Activated effector memory CD4-positive, alpha-beta T cell treated with Interleukin-2 at 50 U/mL for 16 hours (primary cell): ENCODE measurements at places on chromosomes 11 and 22.

DNA sequence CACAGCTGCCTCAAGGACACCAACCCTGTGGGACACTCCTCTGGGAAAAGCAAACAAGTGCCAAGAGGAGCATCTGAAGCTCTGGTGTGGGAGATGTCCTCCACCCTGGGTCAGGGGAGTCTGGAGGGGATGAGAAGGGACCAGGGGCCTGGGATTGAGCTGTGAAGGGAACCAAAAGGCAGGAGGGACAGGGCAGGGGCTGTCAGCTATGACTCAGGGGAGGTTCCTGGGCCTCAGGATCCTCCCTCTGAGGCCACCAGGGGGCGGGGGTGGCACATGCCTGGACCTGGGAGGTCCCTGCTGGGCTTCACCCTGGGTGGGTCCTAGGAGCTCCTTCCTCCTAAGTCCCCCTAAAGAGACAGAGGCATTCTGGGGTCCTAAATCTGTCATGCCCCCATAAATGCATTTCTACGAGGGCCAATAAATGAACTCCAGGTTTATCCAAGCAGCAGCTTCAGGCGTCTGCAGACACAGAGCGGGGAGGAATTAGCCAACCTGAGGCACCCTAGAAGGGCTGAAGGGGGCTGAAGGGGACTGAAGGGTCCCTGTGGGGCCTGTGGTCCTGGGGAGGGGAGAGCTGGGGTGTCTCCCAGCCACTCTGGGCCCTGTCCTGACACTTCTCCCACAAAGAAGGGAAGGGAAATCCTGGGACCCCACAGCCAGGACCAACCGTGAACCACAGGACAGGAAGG is 31.9 kb upstream of the IGLL5 start:
- DNase-seq = no peak

DNA sequence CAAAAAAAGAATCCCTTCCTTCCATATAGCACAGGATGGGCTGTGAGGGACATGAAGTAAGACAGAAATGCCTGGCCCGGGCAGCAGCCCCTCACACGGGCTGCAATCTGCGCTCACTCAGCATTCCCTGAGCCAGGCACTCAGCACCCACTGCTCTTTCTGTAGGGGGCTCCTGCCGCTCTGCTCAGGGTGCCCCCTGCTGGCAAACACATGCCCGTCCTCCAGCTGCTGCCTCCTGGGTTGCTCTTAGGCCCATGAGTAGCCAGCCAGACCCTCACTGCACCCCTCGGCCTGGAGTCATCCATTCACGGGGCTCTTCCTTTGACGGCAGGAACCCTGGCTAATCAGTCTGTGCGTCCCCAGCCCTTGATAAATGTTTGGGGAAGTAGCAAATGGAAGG is 6.9 kb downstream of the MCAT start:
- no peak for DNase-seq

GRCh38 chr11:116242006-116242405 is 530.8 kb downstream of the BUD13 start:
- DNase-seq = no peak

DNA sequence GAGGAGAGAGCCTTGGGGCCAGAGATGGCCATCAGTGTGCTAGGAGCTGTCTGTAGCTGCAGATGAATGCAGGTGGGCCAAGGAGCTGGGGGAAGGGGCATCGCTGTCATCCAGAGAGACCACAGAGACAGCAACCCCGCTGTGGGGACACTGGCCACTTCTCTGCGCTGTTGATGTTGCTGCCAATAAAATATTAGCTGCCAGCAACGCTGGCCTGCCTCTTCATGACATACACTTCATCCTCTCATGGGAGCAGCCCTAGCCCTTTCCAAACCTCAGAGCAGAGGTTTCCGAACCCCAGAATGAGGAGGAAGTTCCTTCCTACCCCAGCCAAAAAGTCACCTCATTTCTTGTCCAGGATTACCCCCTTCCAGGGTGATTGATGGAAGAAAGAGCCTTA is 106.2 kb downstream of the PARVA start:
- DNase-seq = no peak

DNA sequence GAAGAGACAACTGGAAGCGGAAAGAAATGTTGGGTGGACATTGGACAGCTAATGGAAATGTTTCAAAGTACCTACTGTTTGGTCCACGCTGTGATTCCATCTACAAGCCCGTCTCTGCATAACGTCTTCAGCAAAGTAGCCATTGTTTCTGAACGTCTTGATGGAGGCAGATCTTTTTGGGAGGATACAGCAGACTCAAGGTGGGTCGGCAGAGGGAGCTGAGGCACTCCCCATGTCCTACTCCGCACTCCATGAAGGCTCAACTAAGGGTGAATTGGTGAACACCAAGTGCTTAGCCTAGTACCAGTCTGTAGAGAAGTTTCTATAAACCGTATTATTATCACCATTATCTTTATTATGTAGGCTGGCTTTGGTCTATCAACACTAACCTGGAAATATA is 45.8 kb downstream of the PRR5L start:
- DNase-seq = no peak

- no peak for DNase-seq
These were observed 12.6 kb downstream of the SYT13 start for GRCh38 chr11:45273509-45273908.

DNA sequence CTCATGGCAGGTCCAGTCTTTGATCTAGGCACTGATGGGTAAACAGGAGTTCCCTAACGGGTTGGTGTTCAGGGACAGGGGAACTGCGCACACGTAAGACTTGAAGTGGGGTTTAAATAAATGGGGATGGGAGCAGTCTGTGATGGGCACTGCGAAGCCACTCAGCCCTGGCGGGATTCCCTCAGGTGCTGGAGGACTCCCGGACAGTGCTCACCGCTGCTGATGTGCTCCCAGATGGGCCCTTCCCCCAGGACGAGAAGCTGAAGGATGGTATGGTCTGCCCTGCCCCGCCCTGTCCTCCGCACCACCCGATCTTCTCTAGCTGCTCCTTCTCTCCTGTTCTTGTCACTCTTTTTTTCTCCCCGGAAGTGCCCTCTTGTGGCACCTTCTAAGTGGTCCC is 9.5 kb downstream of the CCDC134 start:
- DNase-seq = no peak

GRCh38 chr11:122745111-122745510 is 89.6 kb downstream of the UBASH3B start:
- no peak for DNase-seq

DNA sequence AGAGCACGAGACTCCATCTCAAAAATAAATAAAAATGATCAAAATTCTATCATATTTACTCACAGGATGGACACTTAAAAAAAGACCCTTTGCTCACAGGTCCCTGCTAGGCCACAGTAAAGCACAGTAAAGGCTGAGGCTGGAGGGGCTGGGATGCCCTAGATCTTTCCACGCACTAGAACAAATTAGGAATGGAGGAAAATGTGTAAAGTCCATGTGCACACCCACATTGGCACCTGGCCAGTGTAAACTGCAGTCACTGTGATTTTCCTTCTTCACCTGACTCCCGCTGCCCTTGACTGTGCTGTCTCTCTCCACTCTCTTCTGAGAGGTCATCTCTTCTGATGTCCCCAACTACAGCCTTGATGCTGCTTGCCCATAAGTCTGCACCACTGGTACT is 195.5 kb downstream of the EFCAB6 start:
- no peak for DNase-seq
